ENCODE measurements at places on chromosomes 3 and 15. TPM values are rescaled to one million over a fixed set of nuclear protein-coding genes. Genes with fewer than 3 reads are reported as not detected.
A peak's percentile ranks its signal among the peaks of the same experiment; 100 is the strongest.

DNA sequence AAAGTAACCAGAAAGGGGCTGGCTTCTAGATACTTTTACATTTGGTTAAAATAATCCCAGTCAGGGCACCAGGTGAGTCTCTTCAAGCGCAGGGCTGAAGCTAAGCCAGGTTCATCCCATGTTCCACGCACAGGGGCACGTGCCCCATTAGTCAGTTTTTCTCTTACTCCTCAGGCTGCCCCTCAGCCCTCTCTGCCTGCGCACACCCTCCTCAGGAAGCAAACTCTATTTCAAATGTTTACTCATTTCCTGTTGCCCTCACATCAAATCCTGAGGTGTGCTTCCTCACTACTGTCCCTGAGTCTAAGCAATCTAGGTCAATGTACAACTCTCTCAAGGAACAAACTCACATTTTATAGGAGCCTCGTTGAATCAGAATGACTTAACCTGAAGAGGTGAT is 48.5 kb downstream of the THBS1 start:
- no peak overlapping the region for H3K4me3 ChIP-seq
- peaks cover 6% of the 10 kb centered on the region for H3K36me3 ChIP-seq
- no peaks in the 10 kb centered on the region for H3K27me3 ChIP-seq

RASA2 gene
- 32.0 TPM for total RNA-seq

DNA sequence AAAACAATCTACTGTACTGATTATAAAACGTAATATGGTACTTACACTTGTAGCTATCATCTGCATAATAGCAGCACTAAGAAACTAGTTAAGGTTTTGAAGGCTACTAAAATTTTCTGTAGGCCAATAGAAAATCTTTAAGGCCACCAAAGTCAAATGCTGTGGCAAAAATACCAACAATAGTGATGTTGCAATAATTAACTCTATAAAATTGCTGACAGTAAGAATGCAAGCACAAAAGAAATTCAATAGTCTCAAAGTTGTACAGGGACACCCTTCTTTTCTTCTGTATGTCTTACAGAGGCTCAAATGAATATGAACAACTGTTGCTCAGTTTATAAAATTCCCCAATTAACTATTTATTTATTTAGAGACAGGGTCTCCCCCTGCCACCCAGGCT is 62.0 kb downstream of the TMCC1 start:
- no peaks in the 10 kb centered on the region for H3K36me3 ChIP-seq
- H3K4me3 ChIP-seq: no peak overlapping the region
- H3K27me3 ChIP-seq: no peaks in the 10 kb centered on the region
- peaks cover 13% of the 10 kb centered on the region for H3K4me1 ChIP-seq

PPM1L gene
- total RNA-seq: 1.8 TPM

DNA sequence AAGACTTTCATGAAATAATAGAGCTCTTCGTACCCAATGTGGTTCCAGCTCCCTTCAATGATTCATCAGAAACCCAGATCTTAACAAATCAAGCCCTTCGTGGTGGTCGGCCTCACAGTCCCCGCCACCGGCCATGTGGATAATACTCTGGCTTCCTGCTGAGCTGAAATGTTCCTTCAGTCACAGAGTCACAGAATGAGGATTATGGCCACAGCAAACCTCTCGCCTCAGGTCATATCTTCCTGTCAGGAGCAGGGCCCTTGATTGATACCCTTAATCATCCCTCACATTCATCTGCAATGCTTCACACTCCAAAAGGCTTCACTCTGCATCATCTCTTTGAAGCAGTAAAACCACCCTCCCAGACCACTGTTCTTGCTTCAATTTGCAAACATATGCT is 452.6 kb downstream of the OCA2 start:
- DNase-seq: no peak
- H3K27me3 ChIP-seq: no peaks in the 10 kb centered on the region
- no peaks in the 10 kb centered on the region for H3K4me1 ChIP-seq
- no peak overlapping the region for H3K4me3 ChIP-seq
- no peak overlapping the region for H3K27ac ChIP-seq
- no peaks in the 10 kb centered on the region for H3K36me3 ChIP-seq

GRCh38 chr3:45844616-45845015 is 2.7 kb upstream of the LZTFL1 start:
- no peak for DNase-seq
- H3K27ac ChIP-seq: no peak overlapping the region
- no peak overlapping the region for H3K4me3 ChIP-seq
- H3K36me3 ChIP-seq: no peaks in the 10 kb centered on the region

DNA sequence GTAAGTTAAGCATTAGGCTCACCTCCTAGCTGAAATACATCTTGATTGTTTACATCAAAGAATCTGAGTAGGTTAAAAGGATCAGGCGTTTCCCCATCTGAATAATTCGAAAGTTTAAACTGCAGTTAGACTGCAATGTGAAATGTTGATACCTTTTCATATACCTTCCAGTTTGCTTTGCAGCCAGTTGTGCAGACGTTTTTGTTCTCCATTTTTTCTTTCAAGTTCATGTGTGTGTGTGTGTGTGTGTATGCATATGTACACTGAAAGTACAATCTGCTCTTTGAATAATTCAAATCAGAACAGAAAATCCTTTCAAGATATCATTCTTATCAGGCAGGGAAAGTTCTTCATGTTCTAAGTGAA is 2.9 kb downstream of the ITPR1 start:
- H3K4me3 ChIP-seq: peak overlapping the region; percentile 77
- peaks cover 32% of the 10 kb centered on the region for H3K4me1 ChIP-seq
- peak overlapping the region; percentile 71 for H3K27ac ChIP-seq
- H3K27me3 ChIP-seq: peaks cover 3% of the 10 kb centered on the region
- no peak for DNase-seq

SAMD7 gene
- not detected for total RNA-seq

- H3K27me3 ChIP-seq: peaks cover 4% of the 10 kb centered on the region
- no peak overlapping the region for H3K27ac ChIP-seq
- H3K4me1 ChIP-seq: no peaks in the 10 kb centered on the region
- H3K4me3 ChIP-seq: no peak overlapping the region
- no peaks in the 10 kb centered on the region for H3K36me3 ChIP-seq
- peak; percentile 46 for DNase-seq
Observed at GRCh38 chr3:2156244-2156847, 57.7 kb downstream of the CNTN4 start.

DNA sequence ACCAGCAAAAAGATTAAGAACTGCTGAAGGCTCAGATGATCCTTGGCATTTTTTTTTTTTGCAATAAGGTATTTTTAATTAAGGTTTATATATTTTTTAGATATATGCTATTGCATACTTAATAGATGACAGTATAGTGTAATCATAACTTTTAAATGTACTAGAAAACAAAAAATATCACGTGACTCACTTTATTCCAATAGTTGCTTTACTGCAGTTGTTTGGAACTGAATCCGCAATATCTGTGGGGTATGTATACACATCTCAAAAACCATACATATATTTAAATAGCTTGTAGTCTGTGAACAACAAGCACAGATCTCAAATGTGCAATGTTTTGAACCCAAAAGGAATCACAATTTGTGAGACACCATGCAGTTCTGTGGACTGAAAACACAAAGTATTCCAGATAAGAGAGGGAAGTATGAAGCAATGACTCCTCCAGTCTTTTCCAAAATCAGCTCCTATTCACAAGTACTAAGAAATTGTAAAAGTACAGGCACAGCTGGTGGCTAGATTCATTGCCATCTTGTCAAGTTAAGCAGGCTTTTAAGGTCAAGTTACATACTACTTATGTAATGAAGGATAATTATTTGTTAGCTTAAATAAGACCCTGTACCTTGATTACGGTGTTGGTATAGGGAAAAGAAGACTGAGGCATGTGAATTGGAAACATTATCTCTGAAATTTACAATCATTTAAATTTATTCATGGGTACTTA is 331.1 kb downstream of the TBC1D5 start:
- no peak overlapping the region for H3K27ac ChIP-seq
- no peak for DNase-seq
- no peaks in the 10 kb centered on the region for H3K4me1 ChIP-seq
- no peak overlapping the region for H3K4me3 ChIP-seq

- H3K36me3 ChIP-seq: no peaks in the 10 kb centered on the region
- no peak for DNase-seq
- H3K27me3 ChIP-seq: peaks cover 5% of the 10 kb centered on the region
- H3K27ac ChIP-seq: no peak overlapping the region
- no peaks in the 10 kb centered on the region for H3K4me1 ChIP-seq
- H3K4me3 ChIP-seq: no peak overlapping the region
Observed at GRCh38 chr3:23706111-23706510, 99.6 kb upstream of the UBE2E1 start.

GRCh38 chr3:55313666-55314065 is 173.4 kb downstream of the WNT5A start:
- no peak for DNase-seq
- peaks cover 2% of the 10 kb centered on the region for H3K27me3 ChIP-seq
- H3K4me1 ChIP-seq: no peaks in the 10 kb centered on the region
- no peak overlapping the region for H3K4me3 ChIP-seq
- no peaks in the 10 kb centered on the region for H3K36me3 ChIP-seq

DNA sequence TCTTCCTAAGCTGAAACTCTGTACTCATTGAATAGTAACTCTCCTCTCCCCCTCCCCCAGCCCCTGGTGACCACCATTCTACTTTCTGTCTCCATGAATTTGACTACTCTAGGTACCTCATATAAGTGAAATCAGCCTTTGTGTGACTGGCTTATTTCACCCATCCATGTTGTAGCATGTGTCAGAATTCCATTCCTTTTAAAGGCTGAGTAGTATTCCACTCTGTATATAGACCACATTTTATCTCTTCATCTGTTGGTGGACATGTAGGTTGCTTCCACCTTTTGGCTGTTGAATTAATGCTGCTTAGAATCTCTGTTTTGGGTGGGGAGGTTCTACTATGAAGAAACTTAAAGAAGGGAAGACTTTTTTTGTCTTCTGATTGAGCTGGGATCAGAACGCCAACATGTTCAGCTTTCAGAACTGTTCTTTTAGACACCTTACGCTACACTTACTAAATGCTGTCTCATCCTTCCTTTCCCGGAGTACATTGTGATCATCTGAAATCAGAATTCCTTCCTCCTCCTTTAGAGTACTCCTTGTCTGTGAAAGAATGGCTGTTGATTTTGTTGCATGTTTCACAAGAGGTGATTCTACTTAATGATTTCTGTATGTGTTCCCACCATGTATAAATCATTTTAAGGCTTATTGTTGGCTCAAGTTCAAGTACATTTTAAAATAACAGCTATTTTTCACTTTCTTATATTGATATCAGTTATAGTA is 50.3 kb downstream of the MRPS25 start:
- no peak for DNase-seq
- no peaks in the 10 kb centered on the region for H3K27me3 ChIP-seq
- no peak overlapping the region for H3K27ac ChIP-seq
- H3K36me3 ChIP-seq: peaks cover 38% of the 10 kb centered on the region

DNA sequence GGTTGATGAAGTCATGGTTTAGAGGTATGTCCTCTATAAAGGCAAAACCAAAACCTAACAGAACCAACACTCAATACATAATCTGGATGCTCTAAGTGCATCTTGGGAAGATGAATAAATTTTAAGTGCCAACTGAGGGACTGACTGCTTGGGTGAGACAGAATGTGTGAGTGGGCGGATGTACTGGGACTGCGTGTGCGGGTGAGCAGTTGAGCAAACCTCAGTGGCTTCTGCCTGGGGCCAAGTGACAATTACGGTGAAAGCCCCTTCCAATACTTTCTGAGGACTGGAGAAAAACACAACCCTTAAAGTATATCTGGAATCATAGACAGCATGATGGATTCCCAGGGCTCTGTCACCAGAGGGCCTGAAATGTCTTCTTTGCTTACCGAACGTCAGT is 80.1 kb upstream of the FEZF2 start:
- H3K4me1 ChIP-seq: peaks cover 2% of the 10 kb centered on the region
- H3K27me3 ChIP-seq: peaks cover 3% of the 10 kb centered on the region
- no peak for DNase-seq
- H3K4me3 ChIP-seq: no peak overlapping the region
- no peaks in the 10 kb centered on the region for H3K36me3 ChIP-seq

RARB gene
- not detected for total RNA-seq

DNA sequence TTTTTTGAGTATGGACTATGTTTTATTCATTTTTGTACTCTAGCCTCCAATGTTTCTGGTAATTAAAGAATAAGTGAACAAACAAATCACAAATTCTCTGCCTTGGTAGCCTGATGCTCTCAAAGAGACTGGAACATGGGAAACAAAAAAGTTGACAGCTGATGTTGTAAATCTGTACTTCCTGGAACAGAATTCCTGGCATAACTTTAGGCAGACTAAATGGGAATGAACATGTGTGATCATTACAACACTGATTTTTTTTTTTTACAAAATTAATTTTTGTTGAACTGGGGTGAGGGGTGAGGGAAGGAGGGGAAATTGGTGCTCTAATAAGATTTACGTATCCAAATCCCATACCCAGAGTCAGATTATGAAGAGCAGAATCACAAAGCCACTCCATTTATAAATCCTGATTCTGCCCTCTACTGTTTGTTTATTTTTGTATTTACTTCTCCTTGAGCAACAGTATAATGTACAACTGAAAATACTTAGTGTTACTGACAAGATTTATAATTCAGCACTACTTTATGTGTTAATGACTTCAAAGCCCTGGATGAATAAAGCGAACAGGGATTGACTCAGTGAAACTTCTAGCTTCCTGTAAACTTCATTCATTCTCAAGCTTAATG is 165.0 kb downstream of the FRMD5 start:
- peaks cover 15% of the 10 kb centered on the region for H3K27me3 ChIP-seq
- no peak for DNase-seq
- H3K4me3 ChIP-seq: no peak overlapping the region
- H3K27ac ChIP-seq: no peak overlapping the region

GRCh38 chr15:44058126-44058525 is 136.9 kb downstream of the FRMD5 start:
- DNase-seq: no peak
- no peaks in the 10 kb centered on the region for H3K4me1 ChIP-seq
- H3K27me3 ChIP-seq: peaks cover 17% of the 10 kb centered on the region
- H3K4me3 ChIP-seq: no peak overlapping the region
- H3K36me3 ChIP-seq: no peaks in the 10 kb centered on the region
- H3K27ac ChIP-seq: no peak overlapping the region

DNA sequence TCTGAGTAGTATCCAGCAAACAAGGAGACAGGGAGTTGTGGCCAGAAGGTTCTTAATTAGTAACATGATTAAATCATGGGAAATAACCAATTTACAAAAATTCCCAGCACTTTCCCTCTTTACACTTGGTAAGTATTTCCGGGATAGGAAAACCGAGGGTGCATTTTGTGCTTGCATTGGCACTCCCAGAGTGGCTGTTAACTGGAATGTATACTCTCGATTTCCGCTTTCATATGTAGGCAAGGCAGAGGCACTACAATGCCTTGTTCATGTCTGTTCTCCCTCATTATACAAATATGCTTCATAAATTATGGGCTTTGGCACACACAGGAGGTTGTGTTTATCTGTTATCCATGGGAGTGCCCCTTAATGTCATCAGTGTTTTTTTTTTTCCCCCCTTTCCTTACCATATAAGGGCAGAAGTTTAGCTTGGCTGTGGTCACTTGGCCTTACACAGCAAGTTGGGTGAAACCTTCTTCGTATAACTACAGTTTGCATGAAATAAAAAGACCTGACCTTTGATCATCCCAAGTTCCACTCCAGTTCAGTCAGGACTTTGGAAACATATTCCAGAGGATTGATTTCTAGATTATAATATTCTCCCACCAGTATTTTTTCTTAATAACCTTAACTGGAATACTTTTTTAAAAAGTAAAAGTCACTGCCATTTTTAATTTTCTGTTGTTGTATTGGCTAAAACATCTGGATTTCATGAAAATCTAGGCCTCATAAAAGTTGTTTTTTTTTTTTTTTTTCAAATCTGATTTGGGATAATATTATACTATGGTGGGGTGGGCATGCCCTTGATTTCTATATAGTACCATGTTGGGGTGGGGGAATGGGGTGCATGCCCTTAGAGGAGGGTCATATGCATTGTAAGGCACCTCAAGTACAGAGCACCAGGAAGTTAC is 8.9 kb downstream of the TPM1 start:
- H3K4me1 ChIP-seq: peaks cover 19% of the 10 kb centered on the region
- H3K27ac ChIP-seq: no peak overlapping the region
- H3K36me3 ChIP-seq: no peaks in the 10 kb centered on the region
- no peak for DNase-seq
- no peak overlapping the region for H3K4me3 ChIP-seq
- peaks cover 10% of the 10 kb centered on the region for H3K27me3 ChIP-seq
